ENCODE measurements at places on chromosomes 1 and 21.

DNA sequence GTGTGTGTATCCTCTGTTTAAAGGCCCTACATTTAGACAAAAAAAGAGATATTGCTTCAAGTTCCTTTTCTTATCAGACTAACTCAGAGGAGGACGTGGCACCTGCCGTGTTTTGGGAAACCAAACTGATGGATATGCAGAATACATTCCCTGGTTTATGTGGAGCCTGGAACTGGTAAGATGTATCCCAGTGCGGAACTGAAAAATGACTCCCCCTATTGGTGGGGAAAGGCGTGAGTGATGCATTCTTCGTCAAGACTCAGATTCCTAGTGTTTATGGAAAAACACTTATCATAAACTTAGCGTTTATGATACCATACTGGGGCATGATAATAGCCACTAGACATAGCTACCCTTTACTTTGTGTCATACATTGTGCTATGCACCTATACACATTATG lies 154.2 kb downstream of the ZNF326 start:
- no peak for DNase-seq

- no peak for DNase-seq
Measured at GRCh38 chr1:24481843-24482610, 20.6 kb upstream of the RCAN3 start.

- no peak for DNase-seq
Measured at GRCh38 chr1:29145739-29146437, 22.2 kb upstream of the TMEM200B start.

GRCh38 chr1:243719476-243719875 lies 130.6 kb downstream of the AKT3 start:
- no peak for DNase-seq

GRCh38 chr1:182917378-182917777 lies 35.6 kb downstream of the SHCBP1L start:
- no peak for DNase-seq

DNA sequence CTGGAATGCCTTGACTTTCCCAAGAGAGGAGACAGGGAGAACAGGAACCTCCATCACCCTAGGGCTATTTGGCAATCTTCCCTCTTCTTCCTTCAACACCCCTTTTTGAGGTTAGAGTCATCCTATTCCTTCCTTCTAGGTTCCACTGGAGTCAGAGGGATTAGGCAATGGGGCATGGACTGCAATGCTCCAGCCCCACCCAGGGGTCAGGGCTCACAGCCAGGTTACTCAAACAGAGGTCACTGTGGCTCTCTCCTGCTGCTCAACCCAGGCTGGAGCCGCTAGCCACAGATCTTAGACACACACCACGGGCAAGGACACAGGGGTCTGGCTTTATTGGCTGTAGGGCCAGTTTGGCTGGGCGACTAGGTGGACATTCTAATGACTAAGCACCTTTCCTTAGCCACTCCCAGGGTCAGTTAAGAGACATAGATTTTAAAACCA lies 145.5 kb upstream of the NRIP1 start:
- DNase-seq, result no peak

DNA sequence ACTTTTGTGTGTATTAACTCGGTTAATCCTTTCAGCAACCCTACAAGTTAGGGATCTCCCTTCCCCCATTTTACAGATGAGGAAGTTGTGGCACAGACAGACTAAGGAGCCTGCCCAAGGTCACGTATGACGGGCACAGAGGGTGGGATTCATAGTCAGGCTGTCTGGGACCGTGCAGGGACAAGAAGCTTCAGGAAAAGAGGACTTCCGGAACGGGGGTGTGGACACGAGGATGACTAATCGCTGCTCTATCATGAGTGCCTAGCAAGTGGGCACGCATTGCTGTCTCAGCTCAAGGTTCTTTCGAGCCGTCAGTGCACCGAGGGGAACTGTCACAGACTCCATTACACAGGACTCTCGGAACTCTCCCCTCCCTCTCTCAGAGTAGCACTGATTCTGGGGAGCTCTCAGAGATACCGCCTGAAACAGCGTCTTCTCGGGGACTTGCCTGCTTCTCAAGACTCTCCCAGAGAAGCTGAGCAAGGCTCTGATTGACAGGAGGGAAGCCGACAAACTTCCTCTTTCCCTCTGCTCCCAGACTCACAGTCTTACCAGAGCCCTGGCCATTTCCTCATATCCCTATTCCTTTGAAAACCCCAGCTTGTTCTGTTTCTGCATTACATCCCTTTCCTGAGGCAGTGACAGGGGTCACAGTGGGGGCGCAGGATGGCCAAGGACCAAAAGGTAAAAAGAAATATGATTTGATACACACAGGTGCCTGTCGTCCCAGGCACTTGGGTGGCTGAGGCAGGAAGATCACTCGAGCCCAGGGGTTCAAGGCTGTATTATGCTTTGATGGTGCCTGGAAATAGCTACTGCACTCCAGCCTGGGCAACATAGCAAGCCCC lies 14.4 kb downstream of the FHAD1 start:
- DNase-seq, result no peak

- no peak for DNase-seq
Measured at GRCh38 chr1:80250573-80251168, 1244.1 kb upstream of the ADGRL4 start.

DNA sequence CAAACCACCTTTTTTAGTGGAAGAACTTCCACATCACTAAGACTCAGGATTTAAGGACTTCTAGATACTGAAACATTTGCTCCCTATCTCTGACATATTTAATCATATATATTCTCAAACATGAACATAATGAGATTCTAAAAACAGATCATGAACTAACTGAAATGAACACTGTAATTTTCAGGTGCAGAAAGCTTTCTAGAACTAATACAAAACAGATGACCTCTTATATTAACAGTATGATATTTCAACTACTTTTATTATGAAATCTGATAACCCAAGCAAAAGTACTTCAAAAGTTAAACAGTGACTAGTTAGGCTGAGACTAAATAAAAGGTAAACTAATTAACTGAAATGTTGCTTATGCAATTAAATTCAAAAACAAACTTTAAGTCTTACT lies 157.5 kb downstream of the COP1 start:
- DNase-seq, result no peak

DNA sequence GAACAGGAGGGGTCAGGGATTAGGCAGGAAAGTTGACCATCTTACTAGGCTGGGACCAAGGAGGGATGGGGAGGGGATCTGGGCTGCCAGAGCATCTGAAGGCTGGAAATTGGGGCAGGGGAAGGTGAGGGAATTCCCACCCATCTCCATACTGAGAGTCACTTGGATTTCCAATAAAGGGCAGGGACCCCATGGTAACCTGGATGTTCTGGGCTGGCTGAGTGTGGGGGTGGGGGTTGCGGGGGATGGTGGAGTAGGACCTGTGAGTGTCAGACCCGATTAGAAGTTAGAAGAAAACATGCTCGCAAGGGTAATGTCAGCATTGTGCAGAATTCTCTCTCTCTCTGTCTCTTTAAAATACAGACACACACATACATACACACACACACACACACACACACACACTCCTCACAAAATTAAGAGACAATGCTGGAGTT lies 40.0 kb upstream of the EPS15 start:
- no peak for DNase-seq

- no peak for DNase-seq
Measured at GRCh38 chr1:35807614-35808449, at the start of gene AGO4. Gene AGO4, plus strand, starts transcription at chr1:35808016. Its CDS starts 401 bp downstream, at chr1:35808417.

DNA sequence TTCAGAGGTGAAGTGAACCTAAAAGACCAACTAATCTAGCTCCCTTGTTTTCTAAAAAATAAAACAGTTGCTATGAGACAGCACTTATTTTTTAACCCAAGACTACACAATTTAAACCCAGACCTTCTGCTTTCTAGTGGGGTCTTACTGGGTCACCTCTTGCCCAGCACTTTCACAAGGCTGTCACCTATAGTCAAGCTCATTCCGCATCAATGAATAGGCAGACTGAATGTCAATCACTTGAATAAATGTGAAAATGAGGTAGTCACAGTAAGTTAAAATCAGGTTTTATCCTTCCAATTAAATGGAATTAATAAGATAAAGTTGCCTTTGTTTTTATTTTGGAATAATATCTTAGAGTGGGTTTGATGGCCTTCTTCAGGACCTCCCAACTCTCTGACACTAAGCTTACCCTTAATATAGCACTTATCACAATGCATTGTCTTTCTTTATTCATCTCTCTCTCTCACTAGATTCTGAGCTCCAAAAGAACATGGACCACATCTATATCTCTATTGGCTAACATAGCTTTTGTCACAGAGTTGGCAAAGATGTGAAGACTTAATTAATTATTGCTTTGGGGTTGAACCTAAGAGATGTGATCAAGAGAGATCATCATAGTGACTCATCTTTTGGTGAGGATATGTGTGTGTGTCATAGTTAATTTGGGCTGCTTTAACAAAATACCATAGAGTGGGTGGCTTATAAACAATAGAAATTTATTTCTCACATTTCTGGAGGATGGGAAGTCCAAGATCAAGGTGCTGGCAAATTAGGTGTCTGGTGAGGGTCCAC lies 248.7 kb upstream of the DAB1 start:
- no peak for DNase-seq

DNA sequence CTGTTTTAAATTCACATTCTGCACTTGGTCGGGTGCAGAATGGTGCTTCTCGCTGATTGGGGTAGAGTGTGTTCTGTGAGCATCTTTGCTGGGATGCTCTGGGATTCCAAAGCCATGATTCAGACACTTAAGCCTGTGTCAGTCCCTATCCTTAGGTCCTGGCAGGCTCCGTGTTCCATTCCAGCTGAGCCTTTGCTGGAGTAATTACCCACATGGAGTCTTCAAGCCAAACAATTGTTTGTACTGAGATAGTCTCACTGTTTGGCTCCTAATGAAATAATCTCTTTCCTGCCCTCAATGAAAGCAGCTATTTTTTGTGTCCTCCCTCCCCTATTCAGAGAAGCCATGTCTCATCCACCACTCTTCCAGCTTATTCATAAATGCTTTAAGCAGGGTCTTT lies 18.7 kb downstream of the SMAP2 start:
- no peak for DNase-seq

Measured in glomerular endothelial cell (primary cell).